ENCODE measurements at places on chromosomes 13 and 19.

DNA sequence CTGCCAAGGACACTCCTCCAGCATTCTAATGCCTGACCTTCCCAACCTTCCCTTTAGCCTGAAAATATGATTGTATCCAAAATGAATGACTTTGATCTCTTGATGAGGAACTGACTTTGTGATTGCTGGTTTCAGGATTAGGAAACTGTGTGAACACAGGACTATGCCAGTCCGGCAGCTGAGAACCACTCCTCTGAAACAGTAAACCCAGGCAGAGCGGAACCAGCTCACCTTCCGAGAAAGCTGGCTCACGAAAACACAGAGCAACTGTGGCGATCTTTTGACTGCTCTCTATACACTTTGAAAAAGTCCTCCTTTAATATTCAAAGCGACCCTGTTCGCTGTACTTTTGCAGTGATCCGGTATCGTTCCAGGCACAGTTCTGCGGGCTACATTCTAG, 258.8 kb upstream of the IRS2 start:
- DNase-seq = no peak

- DNase-seq = no peak
These were observed 34.3 kb downstream of the ZNRF4 start for GRCh38 chr19:5489551-5489950.

GRCh38 chr13:113565526-113566226, 18.9 kb upstream of the TFDP1 start:
- no peak for DNase-seq

DNA sequence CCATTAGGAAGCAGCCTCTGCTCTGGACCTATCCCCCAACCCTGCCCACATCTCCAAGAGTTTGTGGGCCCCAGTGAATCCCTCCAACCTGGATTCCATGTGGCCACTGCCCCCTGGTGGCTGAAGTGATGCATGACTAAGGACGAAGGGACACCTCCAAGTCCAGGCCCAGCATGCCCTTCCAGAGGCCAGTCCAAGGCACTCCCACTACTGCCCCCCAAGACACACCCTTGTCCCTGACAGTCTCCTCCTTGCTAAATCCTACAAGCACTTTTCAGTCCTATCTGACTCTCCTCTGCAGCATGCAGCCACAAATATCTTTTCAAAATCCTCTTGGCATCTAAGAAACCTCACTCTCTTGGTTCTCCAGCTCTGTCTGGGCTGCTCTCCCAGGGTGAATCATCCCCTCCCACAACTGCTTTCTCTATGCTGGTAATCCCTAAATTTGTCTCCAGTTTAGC, 33.0 kb downstream of the DEDD2 start:
- peak; percentile 55 for DNase-seq

- DNase-seq = no peak
These were observed 140.9 kb downstream of the ZNF536 start for GRCh38 chr19:30513082-30513411.

GRCh38 chr19:34243876-34244578, 10.3 kb upstream of the GARRE1 start:
- DNase-seq = no peak

- DNase-seq = no peak
These were observed 14.6 kb downstream of the MPND start for GRCh38 chr19:4357921-4358326.

GRCh38 chr13:21039097-21039800, 22.1 kb downstream of the LATS2 start:
- DNase-seq = no peak

DNA sequence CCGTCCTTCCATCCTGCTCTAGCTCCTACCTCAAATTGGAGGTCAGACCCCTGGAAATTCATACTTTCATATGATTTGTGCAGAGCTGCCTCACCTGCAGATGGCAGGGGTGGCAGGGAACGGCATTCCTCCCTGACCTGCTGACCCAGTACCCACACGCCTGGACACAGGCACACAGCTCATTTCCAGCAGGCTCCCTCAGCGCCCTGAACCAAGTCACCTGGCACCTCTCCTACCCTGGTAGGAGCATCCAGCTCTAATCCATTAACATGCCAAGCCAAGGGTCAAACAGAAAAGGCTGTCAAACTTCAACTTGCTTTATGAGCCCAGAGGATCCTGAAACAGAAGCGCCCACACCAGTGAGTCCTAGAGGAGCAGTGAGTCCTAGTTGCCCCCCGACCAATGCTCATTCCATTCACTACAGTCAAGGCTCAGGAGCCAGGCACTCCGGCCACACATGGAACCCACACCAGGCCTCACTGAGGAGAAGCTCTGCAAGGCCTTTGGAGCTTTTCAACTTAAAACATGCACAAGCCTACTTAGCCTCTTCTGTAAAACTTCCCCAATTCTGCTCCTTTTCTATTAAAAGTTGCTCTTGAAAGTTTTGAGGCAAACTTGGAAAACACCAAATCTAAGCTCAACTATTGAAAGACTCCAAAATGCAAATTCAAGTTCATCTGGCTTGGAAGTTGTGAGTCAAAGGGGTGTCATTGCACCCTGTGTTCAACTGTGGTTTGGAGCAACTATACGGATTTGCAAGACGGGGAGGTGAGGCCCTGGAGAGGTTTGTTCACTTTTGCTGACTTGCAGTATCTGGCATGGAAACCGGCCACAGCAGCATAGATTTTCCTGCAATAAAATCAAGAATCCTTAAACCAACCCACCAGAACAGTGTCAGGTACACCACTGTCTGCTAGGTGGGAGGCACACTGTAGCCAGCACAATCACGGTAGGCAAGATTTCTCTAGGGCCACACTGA, 96.7 kb downstream of the CRYL1 start:
- no peak for DNase-seq

DNA sequence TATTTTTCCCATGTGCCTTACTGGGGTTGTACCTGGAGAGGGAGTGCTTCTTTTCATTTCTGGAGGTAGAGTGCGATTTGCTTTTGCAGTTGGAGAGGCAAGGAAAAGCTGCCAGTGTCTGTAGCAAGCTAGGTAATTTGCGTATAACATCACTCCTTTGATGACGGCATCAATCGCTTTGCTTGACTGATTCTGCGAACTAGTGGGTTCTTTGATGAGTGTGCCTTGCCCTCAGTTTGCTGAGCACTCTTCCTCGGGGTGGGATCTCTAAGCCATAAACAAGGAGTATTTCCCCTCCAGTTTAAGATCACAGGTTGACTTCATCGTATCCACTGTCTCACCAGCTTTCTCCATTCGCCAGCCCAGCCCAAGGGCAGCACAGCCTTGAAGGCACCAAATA, 344.5 kb downstream of the KCNRG start:
- no peak for DNase-seq

- no peak for DNase-seq
These were observed 429.0 kb upstream of the MIR17HG start for GRCh38 chr13:90918536-90918935.

DNA sequence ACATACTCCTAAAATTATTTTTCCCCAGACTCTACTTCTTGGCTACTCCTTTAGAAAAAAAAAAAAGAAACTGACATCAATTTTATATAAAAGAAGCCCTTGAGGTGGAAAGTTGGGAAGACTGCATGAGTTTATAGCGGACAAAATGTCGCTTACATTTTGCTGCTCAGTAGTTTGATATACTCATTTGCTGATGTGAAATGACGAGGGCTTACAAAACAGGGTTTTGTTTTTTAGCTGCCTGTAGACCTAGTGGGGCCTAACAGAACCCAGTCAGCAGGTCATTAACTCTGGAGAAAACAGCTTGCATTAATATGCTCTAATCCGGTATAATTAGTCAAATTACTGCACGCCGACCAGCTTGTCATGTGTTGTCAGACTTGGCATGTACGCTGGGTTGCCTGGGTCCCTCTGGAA, 37.6 kb upstream of the MAB21L1 start:
- no peak for DNase-seq

All from stimulated activated CD8-positive, alpha-beta memory T cell treated with anti-CD3 and anti-CD28 coated beads, Interleukin-7, amount 100 ng/mL, for 24 hours (primary cell).